ENCODE measurements at places on chromosomes 4 and X.
A peak's percentile ranks its signal among the peaks of the same experiment; 100 is the strongest.

DNA sequence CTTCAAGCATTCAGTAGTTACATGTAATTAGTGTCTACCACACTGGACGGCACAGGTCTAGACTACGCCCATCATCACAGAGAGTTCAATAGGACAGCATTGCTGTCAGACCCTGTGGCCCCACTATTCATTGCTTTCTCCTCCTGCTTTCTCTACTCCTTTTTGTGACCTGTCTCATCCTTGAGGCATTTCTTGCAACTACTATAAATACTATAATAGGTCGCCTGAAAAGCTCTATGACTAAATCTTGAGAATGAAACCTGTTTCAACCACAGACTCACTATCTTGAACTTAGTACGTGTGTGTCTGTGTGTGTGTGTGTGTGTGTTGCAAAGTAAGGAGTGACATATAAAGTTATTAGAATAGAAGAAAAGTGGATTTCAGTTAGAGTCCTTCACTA, 252.9 kb upstream of the KLF3 start:
- DNase-seq: no peak

DNA sequence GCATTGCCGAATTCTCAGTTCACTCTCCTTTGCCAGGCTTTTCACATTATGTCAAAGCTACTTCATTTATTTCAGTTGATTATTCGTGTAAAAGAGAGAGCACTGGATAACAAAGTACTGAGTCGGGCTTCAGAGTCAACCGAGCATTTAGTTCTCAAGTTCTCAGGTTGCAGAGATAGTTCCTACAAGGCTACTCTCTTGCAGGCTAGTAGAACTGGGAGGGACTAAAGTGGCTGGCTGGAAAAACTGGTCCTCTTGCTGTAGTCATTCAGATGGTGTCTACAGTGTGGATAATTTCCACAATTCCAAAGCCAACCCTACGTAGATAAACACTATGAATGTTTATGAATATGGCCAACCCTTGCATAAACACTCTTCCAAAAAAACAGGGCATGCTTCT, 4.6 kb upstream of the CCNG2 start:
- DNase-seq: no peak

- DNase-seq: no peak
These were observed 398.2 kb upstream of the SPANXN1 start for GRCh38 chrX:144849141-144849540.

DNA sequence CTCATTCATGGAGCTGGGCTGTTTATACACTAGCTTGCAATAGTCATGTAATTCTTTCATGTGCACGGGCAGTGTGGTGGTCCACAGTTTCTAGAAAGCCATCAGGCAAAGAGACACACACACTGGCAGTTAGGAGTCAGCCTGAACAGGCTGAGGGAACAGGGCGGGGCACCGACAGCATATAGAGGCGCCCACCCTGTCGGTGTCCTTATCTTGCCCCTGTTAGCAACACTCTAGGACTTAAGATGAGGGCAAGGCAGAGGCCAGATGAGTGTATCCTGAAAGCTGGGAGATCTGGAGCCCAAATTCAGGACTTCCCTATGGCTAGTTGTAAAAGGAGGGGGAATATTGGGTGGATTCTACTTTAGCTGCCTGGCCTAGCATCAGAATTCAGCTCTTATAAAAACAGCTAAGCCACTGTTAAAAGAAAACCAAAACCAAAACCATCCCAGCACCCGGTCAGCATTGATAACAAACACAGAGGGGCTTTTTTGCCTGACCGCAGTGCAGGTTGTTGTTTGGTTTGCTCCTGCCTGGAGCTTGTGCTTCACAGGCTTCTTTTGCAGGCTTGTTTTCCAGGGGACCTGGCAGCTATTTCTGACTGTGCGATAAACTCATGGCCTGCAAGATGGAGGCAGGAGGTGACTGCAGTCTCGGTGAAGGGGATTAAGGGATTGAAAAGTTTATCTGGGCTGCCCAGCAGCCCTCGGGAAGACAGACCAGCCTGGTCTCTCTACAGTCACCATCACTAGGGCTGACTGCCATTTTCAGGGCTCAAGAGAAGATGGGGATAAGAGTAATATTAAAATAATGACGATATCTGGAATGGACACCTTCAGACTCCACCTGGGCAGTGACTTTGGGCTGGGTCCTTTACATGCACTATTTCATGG, 638.9 kb downstream of the MID1IP1 start:
- DNase-seq: no peak

- DNase-seq: no peak
These were observed 85.5 kb upstream of the ATOH1 start for GRCh38 chr4:93743022-93743421.

GRCh38 chr4:4637710-4638109, 95.9 kb upstream of the STX18 start:
- DNase-seq: no peak

GRCh38 chr4:154192585-154192984, 299.0 kb downstream of the DCHS2 start:
- DNase-seq: no peak

DNA sequence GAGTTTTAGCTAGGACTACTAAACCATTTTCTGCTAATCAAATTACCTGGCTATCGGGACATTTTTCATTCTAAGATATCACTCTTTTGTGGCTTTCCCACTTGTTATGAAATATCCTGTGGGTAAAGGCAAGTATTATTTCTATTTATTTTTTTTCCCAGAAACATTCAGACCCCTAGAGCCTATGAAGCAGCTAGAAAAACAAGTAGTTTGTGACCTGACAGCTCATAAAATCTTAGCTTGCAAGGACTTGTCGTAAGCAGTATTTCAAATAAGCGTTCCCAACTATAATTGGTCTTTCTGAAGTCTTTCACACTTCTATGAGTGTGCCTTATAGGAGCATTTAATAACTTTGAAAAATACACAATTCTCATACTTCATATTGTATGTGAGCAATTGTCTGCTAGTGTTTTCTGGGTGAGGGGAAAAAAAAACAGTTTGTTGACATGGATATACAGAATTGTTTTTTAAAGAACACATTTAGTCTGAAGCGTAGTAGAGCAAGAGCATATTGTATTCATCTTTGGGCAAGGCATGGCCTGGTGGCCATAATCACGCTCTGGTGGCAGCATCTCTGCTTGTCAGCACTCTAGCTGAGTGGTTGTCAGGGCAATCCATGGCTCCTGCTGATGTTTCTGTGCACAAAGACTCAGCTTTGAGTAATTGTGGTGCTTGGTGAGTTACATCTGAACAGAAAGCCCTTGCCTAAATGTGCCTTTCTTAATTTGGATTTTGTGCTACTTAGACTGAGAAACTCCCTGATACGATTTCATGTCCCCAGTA, 2.6 kb downstream of the MCUB start:
- DNase-seq: no peak

GRCh38 chr4:145988628-145989027, 50.0 kb upstream of the ZNF827 start:
- DNase-seq: no peak

- no peak for DNase-seq
These were observed 377.6 kb upstream of the GATB start for GRCh38 chr4:152138451-152138850.

DNA sequence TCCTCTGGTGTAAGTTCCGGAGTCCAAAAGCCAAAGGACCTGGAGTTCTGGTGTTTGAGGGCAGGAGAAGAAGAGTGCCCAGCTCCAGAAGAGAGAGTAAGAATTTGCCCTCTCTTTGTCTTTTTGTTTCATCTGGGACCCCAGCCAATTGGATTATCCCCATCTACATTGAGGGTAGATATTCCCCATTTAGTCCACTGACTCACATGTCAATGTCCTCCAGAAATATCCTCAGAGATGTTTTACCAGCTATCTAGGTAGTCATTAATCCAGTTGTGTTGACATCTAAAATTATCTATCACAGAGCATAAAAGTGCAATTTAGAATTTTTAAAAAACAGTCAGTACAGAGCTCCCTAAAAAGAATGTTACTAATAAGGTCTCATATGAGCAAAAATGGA, 132.9 kb upstream of the TMEM47 start:
- DNase-seq: no peak

GRCh38 chrX:104270212-104270611, 15.5 kb upstream of the ESX1 start:
- no peak for DNase-seq

GRCh38 chr4:25098964-25099891, 61.0 kb downstream of the SEPSECS start:
- DNase-seq: no peak

- no peak for DNase-seq
These were observed 121.7 kb upstream of the ETNPPL start for GRCh38 chr4:108884596-108884995.

DNA sequence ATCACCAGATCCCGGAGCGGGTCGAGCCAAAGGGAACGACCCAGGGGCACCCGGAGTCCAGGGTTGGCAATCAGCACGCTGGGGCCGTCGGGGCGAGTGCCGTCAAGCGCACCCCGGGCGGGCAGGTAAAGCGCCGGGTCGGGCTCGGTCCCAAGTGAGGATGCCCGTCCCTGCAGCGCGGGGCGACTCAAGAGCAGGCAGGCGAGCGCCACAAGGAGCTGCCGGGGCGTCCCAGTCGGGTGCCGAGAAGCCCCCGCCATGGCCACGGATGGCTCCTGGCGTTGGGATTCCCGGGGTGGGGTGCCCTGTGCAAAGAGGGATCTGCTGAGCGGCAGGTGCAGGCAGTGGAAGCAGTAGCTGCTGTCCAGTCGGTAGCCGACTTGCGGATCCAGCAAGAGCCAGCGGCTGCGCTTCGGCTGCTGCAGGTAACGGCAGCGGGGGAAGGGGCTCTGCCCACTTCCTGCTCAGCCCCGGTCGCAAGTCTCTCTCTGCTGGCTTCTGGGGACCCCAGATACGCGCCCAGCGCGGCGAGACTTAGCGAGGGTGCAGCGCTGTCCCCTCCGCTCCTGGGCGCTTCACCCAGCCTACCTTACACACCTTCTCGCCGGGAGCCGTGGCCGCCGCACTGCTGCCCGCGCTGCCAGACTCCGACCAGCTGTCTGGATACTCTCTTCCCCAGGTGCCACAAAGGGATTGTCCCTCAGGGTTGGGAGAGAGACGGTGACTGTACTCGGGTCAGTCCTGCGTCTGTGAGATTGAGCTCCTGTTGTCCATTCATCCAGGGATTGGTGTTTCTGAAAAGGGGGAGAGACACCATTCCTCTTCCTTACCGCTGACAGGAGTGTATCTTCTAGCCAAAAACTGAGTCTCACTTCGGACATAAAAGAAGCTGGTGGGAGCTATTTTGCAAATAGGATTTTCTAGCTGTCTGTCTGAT, at the start of gene FREM3:
TSS of gene FREM3 (minus strand) at position 260 of the 937 bp plus-strand sequence. CDS start at position 260, 0 bp downstream.
- DNase-seq: no peak

DNA sequence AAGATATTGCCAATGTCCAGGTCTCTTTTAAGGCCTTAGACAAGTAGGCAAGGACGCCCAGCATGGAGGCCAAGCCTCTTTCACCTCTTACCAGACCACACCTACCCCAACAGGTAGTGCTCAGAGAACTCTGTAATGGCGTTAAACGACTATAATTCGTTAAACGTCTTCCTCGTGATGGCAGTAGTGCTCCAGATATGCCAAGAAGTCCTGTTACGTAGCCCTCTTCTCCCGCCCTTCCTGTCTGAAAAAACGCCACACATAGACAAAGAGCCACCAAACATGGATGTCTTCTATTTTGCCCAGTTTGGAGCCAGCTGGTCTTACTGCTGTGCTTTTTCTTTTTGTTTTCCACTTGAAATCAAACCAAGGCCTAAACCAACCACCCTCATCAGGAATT, 190.7 kb downstream of the OR13H1 start:
- DNase-seq: peak; percentile 71

DNA sequence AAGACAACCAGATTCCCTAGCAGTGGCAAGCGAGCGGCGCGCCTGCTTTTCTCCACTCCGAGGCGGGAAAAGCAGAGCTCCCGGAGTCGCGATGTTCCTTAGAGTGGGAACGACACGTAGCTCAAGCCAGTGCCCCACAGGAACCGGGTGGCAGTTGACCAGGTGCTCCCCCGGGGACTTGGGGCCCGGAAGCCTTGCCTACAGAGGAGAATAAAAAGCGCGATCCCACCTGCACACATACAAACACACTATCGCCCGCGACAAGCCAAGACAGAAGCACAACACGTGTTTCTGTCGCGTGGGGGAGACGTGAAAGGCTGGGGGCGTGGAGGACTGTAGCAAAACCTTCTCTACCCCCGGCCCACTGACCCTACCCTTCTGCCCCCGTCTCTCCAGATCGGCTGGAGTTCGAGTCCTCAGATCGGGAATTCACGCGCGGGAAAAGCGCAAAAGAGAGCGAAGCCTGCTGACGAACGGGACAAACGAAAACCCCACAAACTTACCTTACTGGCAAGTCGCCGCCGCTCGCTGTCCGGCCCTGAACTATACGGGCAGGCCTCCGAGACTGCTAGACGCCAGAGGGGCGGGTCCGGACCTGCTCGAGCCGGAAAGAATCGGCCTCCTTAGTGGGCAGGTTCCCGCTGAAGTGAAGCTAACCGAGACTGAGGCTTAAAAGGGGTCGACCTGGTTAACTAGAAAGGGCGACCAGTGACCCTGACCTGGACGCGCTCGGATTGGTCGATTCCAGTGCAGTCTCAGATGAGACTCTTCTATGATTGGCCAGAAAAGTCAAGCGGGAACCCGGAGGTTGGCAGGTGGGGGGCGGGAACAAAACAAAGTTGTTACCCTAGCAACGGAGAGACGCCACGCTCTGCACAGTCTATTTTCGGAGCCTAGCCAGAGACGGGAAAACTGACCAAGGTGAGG, at the start of the genes DNAAF6 and NUP62CL:
TSS of gene DNAAF6 (plus strand) at position 842 of the 927 bp plus-strand sequence. CDS start 6,265 bp downstream, outside the sequence.
TSS of gene NUP62CL (minus strand) at position 664 of the 927 bp plus-strand sequence. CDS start 31,287 bp downstream, outside the sequence.
- DNase-seq: peak; percentile 53

DNA sequence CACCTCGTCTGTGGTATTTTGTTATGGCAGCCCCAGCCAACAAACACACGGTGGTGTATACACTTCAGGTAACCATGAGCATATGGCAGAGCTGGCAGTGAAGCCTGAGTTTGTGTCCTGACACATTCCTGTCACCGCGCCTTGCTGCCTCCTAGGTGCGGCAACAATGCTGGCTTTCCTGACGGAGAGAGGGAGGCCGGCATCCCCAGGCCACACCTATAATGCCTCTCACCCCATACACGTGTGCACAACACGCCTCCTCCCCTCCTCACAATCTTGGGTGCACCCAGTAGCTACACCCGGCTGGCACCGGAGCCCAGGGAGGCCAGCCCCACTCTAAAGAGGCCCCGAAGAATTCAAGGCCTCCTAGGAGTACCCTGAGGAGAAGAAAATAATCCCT, 158.5 kb downstream of the NSUN7 start:
- no peak for DNase-seq

- DNase-seq: no peak
These were observed 114.2 kb downstream of the PPARGC1A start for GRCh38 chr4:23775694-23776093.

GRCh38 chr4:127364397-127364796, 268.4 kb upstream of the INTU start:
- DNase-seq: no peak
